Skeletal muscle tissue (tissue), 5 donors: ENCODE measurements at places on chromosomes 1 and 21. TPM values are rescaled to one million over a fixed set of nuclear protein-coding genes. Genes with fewer than 3 reads are reported as not detected.

MCOLN2 gene
- not detected for total RNA-seq

HES4 gene
- 7.3 TPM for total RNA-seq

MYOG gene
- total RNA-seq = 247 TPM

CRYAA gene
- total RNA-seq = not detected

TRIM46 gene
- total RNA-seq = under 0.01 TPM

EVA1C gene
- 0.52 TPM for total RNA-seq

LRRC40 gene
- 13.6 TPM for total RNA-seq

HAO2 gene
- not detected for total RNA-seq

CRABP2 gene
- 57.4 TPM for total RNA-seq

GNG4 gene
- total RNA-seq = 1.0 TPM

TRABD2B gene
- 0.52 TPM for total RNA-seq

NID1 gene
- 107 TPM for total RNA-seq

HSD11B1 gene
- total RNA-seq = not detected

FCGR2B gene
- total RNA-seq = 0.52 TPM

ELF3 gene
- not detected for total RNA-seq

TRMT1L gene
- total RNA-seq = 18.3 TPM

SNX7 gene
- total RNA-seq = 25.1 TPM

PBXIP1 gene
- 190 TPM for total RNA-seq

PALMD gene
- total RNA-seq = 46.4 TPM

ITPKB gene
- 18.8 TPM for total RNA-seq
